LNCaP clone FGC (cell line): ENCODE measurements at places on chromosomes 11 and 22.

DNA sequence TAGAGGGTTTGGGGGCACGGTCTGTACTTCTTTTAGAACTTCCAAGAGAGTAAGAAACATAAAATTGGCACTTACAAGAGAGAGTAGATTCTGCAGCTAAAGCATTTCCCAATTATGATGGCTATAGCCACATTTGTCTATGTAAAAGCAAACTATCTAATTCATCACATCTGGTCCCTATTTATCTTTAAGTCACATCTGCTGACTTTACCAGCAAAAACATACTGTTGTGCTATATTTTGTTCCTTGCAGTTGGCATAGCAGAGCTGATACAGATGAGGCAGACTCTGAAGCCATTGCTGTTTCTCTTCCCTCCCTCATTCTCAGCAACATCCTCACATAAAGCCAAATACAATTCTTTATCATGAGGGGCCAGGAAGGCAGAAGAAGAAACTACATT lies 1533.5 kb upstream of the RAG2 start:
- DNase-seq, result no peak

GRCh38 chr11:35031867-35032266 lies 107.1 kb upstream of the CD44 start:
- DNase-seq, result no peak

DNA sequence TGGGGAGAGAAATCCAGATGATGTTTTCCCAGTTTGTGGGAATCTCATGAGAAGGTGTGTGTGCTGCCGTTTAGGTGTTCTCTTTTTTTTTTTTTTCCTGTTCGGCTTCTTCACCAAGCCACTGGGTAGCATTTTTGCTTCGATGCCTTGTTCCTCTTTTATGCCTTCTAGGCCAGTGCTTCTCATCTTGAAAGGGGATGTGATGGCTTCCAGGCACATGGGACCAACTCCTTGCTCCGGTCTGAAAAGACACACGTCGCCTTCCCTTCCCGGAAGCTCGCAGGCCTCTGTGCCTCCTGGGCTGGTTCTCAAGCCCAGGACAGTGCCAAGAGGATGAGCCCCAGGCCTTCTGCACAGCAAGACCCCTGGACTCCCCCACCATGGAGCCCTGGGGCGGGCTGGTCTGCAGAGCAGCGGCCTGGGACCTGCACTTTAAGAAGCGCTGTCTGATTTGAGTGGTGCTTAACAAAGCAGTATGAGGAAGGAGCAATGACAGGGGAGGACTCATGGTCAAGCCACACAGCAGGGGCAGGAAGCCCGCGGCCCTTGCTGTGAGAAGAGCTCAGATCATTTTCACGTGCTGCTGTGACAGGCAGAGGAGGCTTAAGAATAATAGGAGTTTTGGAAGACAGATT lies 158.8 kb downstream of the MPPED1 start:
- DNase-seq, result no peak

- no peak for DNase-seq
These were observed 9.2 kb upstream of the SCN4B start for GRCh38 chr11:118161786-118162185.

DNA sequence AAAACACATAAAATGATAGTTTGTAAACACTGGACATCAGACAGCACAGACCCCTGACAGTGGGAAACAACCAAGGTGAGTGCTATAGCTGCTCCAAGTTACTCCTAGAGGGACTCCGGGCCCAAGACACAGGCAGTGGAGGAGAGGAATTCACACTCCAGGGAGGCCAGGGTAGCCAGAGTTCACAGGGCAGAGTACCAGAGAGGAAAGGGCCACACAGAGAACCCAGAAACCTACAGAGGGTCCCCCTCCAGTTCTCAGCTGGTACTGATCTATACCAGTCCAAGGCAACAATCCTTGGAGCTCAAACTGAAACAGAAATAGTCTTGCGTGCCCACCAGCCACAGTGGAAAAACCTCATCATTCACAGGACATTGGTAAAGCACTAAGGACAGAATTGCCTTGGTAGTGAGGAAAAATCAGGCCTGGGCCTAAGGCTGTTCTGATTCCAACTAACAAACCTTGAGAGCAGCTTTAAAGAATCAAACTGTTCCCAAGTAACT lies 7.6 kb downstream of the VPS37C start:
- no peak for DNase-seq

DNA sequence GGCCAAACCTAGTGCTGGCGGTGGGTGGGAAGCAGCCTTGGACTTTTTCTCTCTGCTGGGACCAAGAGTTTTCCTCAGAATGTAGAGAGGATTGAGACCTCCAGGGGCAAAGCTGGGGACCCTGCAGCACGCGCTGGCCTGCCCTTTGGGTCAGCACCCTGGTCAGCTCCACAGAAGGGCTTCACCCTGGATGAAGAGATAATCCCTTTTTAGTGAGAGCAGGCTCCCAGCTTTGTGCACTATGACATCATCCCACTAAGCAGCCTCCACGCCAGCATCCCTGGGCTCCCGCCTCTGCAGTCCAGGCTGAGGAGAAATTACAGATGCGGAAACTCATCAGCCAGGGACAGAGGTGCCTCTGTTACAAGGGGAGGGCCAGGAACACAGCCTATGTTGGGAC lies 23.5 kb downstream of the DRICH1 start:
- no peak for DNase-seq

DNA sequence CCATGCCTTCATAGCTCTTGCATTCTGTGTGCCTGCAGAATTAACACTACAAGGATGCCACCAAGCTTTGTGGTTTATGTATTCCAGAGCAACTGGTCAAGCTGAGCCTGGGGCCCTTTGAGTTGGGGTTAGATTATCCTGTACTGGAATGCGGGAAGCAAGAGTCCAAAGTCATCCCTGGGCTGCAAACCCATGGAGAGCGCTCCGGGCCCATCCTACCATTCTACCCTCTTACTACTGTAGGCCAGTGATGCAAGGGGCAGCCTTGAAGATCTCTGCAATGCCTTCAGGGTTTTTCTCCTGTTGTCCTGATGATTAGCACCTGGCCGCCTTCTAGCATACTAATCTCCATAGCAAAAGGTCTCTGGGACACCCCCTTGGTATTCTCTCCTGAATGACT lies 51.3 kb downstream of the TUG1 start:
- DNase-seq, result no peak
